Myocyte (in vitro differentiated cells): ENCODE measurements at places on chromosomes 13 and 19. TPM values are rescaled to one million over a fixed set of nuclear protein-coding genes. Genes with fewer than 3 reads are reported as not detected.

DNA sequence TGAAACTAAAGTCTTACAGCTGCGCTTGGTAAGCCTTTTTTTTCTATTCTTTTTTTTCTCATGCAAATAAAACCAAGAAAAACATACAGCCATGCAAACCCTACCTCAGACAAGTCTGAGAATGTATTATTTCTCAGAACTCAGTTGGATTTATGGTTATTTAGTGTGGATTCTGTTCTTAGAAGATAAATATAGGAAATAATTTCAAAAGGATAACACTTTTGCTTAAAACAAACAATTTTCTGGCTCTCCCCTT, 40.7 kb upstream of the TNFSF11 start:
- DNase-seq = no peak

GRCh38 chr13:101576455-101576854, 124.0 kb downstream of the ITGBL1 start:
- DNase-seq = no peak

Gene VSTM2B
- total RNA-seq = not detected in 2 replicates

Gene ZNF813
- 3.3 and 4.6 TPM in 2 replicates for total RNA-seq

Gene KHSRP
- total RNA-seq = 75.7 and 87.6 TPM in 2 replicates
